NCI-H1092 (cell line): ENCODE measurements at places on chromosomes 16 and 17.

DNA sequence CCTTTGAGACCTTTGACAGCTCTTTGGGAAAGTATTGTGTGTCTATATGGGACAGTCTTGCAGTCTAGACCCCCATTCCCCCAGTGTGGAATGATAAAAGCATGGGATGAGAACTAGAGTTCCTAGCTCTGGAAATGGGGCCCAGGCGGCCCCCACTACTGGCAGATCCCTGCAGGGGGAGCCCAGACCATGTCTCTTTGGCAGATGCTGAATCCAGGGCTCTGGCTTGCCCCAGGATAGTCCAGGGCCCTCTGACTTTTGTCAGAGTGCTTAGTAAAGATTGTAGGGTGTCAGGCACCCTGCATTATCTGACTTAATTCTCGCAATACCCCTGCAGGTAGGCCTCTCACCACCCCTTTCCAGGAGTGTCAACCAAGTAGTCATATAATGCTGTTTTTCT, 8.3 kb downstream of the ALKBH5 start:
- no peak for DNase-seq

DNA sequence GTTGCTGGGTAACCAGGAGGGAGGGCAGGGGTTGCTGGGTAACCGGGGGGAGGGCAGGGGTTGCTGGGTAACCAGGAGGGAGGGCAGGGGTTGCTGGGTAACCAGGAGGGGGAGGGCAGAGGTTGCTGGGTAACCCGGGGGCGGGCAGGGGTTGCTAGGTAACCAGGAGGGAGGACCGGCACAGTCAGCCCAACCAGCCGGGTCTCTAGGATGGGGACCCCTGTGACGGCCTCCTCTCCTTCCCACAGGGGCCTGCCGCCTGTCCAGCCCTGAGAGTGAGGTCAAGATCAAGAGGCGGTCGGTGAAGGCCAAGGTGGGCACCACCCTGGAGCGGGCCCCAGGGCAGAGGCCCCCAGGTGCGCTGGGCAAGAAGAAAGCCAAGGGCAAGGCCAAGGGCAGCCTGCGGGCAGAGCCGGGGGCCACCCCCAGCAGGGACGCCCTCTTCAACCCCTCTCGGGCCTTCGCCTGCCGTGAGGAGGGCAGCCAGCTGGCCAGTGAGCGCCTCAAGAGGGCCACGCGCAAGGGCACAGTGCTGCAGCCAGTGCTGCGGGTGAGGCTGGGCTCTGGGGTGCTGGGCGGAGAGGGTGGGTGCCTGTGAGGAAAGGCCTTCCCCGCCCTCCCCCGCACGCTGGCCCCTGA, 54.6 kb downstream of the ACTG1 start:
- DNase-seq: no peak

DNA sequence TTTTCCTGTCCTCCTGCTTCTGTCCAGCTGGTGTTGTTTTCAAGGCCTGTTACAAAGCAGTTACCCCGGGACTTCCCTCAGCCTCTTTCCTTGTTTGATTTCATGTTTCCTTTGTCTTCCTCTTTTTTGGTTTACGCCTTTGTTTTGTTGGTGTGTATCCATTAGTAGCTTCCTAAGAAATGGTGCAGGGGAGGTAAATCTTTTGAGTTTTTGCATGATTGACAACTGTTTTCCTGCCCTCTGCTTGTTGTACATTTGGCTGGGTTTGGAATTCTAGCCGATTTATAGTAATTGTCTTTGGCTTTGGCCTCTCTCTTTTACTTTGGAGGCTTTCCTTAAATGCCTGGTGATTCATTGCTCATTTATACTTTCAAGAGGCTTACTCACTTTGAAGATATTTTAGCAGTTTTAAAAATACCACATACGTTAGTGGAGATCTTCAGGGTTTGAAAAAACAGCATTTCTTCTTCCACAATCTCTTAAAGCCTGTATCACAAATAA, 32.8 kb downstream of the DNAH2 start:
- DNase-seq: no peak

DNA sequence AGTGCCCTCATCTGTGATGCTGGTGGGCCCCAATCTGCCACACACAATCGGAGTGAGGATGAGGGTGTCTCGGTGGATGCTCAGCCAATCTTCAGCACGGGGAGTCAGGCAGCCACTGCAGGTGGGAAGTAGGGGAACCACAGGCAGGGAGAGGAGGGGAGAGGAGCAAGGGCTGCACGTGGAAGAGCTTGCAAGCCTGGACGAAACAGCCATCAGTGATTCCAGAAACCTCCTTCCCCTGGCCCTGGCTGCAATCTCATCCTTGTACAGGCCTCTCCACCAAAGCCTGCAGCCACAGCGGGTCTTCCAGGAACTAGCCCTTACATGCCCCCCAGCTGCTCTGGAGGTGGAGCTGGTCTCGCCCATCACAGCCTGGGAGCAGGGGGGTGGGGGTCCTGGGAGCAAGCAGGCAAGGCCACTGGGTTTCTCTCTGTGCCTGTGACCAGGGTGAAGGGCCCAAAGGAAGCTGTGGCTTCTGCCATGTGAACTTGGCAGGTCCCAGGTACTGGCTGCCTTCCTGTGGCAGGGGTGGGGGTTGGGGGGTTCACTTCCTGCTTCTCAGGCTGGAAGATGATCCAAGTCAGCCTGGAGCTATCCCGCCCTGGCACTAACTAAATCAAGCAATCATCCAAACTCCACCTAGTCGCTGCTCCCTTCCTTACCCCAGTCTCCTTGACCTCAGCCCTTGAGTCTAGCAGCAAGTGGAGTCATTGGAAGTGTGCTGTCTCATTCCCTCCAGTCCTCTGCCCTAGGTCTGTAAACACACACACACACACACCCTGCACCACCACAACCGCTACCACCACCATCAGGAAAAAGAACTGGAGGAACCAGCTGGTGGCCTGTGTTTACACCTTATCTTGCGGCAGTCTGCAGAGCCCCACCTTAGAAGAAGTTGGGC, 29.4 kb upstream of the MLKL start:
- DNase-seq: no peak

DNA sequence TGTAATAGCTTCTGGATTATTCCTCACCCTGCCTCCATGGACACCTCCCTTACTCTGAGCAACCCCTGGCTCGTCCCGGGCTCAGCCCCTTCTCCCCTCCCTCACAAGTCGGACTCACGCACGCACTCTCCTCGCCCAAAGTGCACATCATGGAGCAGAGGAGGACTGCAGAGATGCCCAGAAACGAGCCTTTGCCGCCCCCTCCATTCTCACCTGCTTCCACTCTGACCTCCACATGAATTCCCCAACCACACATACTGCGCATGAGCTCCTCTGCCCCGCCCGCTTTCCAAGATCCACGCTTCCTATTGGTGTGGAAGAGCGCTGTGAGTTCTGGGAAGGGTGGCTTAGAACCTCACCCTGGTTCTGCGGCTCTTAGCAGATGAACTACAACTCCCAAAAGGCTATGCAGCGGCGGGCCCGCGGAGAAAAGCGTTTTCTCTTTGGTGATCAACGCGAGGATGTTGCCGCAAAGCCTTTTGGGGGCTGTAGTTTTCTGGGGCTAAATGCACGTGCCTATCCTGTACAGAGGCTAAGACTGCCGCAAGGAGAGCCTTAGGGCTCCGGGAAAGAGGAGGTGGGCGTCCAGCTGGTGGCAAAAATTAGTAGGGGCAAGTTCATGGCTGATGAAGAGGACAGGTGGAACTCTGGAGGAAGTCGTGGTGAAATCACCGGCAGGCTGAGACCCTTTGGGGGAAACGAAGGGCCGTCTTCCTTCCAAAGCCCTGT, at the start of gene PHB1:
Gene PHB1 (minus strand): TSS at position 261 of the 729 bp plus-strand sequence. CDS start 1,618 bp downstream, outside the sequence.
- peak; percentile 98 for DNase-seq

DNA sequence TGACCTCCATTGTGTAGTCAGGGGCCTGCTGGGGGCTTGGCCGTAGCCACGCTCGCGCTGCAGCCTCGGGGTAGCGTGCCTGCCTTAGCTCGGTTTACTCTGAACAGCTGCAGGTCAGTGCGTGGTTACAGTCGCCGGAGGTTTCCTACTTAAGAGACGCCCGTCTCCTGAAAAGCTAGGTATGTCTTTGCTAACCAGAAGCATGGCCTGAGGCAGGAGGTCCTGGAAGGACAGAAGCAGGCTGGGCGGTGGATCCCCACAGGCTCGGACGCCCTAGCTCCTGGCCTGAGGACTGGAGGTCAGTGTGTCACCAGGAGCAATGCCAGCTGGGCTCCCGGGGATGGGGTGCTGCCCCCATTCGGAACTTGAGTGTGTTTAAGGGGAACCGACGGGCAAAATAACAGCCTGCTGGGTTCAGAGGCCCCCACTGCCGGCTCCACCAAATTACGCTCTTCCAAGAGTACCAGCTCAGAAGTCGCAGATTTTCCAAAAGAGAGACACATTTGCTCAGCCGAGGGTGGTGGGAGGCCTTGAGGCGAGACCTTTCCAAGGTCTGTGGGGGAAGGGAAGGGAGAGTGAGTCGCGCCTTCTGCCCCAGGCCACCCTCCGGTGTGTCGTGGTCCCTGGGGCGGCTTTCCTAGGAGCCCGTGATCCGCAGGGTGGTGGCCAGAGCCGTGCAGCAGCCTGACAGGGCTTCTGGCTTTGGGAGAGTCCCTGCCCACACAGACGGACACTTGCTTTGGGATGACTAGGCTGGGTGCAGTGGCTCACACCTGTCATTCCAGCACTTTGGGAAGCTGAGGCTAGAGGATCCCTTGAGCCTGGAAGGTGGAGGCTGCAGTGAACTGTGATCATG, 3.9 kb upstream of the GNG13 start:
- DNase-seq: no peak

DNA sequence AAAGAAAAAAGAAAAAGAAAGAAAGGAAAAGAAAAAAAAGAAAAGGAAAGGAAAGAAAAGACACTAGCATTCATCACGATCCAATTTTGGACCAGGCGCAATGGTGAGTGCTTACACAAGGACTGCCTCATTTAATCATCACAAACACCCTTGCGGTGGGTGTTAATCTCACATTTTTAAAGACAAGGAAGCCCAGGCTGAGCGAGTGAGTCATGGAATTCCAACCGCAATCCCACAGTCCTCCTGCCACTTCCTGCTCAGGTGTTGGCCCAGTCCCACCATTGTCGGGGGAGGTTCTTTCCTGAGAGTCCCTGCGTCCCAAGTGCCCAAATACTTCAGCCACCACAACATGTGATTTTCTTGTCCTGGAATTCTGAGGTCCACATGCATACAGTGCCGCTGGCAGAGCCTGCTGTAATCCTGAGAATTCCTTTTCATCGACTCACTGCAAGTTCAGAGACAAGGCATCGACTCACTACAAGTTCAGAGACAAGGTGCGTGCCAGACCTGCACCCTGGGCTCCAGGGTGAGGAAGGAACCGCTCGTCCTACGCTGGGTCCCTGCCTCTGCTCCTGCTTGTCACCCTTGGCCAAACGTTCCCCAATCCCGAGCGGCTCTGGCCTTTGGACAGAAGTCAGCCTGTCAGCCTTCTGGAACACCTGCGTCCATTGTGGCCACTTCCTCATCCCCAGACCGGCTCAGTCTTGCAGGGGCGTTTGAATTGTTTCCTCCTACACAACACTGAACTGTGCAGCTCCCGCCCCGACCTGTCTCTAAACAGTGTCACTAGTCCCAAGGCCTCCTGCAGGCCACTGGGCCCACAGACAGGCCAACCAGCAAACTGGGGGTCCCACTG, 5.8 kb downstream of the ZG16B start:
- DNase-seq: no peak

GRCh38 chr16:16828913-16829398, 450.0 kb downstream of the NPIPA7 start:
- no peak for DNase-seq

GRCh38 chr17:78377858-78378224, 608 bp upstream of the PGS1 start:
- no peak for DNase-seq

DNA sequence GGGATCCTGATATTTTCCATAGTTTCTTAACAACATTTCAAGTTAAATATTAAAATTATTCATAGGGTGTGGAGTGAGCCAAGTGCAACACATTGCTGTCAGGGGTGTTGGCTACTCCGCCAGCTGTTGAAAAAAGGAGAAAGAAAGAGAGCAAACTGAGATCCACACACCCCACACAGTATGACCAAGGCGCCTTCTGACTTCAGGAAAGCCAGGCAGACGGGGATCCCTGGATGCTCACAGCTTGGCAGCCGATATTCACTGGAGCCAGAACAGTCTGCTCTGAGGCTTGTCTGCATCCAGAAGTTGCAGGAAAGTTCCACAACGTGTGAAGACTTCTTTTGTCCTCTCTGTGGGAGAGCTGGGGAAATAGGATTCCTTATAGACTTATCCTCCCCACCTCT, 9.3 kb downstream of the CHD9NB start:
- DNase-seq: no peak

DNA sequence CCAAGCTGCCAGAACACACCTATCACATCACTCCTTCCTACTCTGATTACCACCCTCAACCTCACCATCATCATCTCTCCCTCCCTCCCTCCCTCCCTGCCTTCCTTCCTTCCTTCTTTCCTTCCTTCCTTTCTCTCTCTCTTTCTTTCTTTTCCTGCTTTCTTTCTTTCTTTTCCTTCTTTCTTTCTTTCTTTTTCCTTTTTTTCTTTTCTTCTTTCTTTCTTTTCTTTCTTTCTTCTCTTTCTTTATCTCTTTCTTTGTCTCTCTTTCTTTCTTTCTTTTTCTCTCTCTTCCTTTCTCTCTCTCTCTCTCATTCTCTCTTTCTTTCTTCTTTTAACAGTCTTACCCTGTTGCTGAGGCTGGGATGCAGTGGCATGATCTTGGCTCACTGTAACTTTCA, 59.2 kb downstream of the CACNG3 start:
- DNase-seq: no peak

- DNase-seq: peak; percentile 45
These were observed 20.5 kb downstream of the EFTUD2 start for GRCh38 chr17:44878627-44879221.

DNA sequence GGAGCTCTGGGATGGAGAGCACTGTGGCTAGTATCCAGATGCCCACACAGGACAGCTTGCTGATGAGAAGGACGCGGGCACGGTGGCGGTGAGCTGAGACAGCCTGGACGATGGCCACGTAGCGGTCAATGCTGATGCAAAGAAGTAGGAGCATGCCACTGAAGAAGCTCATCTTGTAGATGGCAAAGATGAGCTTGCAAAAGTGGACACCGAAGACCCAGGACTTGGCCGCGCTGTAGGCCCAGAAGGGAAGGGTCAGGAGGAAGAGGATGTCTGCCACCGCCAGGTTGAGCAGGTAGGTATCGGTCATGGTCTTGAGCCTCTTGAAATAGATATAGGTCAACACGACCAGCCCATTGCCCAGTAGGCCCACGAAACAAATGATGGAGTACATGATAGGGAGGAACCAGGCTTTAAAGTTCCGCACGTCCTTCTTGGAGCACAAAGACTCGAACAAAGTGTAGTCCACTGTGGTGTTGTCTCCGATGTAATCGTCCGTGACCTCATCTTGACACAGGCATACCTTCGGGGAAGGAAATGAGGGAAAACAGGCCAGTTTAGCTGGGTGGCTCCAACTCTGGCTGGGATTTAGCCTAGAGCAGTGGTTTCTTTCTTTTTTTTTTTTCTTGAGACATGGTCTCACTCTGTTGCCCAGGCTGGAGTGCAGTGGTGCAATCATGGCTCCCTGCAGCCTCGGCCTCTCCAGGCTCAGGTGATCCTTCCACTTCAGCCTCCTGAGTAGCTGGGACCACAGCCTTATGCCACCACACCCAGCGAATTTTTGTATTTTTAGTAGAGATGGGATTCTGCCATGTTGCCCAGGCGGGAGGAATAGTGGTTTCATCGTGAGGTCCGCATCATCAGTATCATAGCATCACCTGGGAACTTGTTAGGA, 9.7 kb downstream of the CCR7 start:
- DNase-seq: no peak
